Stimulated activated CD4-positive, alpha-beta T cell treated with anti-CD3 and anti-CD28 coated beads, TNF-alpha, amount 100 ng/mL, for 48 hours (primary cell): ENCODE measurements at places on chromosomes 13 and 19.

GRCh38 chr19:38020311-38020710 lies 113.3 kb downstream of the SIPA1L3 start:
- no peak for DNase-seq

GRCh38 chr19:55224038-55224665 lies 4.4 kb downstream of the TMEM86B start:
- no peak for DNase-seq

- no peak for DNase-seq
Observed at GRCh38 chr13:87259479-87260083, 411.6 kb upstream of the SLITRK5 start.

GRCh38 chr19:1856698-1857603 lies 6.4 kb downstream of the KLF16 start:
- no peak for DNase-seq

DNA sequence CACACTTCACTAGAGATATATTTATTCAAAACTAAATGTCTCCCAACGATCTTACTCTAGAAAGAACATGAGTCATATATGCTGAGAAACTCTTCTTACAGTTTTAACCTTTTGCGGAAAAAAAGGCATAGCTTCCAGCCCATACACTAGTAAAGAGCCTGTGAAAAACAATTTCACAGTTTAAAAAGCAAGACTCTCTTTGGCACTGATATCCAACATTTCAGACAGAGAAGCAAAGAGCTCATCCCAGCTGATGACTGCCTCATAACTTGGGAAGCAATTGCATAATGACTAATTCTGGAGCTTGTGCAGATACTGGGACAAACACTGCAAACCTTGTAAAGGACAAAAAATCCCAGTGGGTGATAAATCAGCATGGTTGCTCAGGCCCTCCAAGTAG lies 88.0 kb downstream of the ENOX1 start:
- no peak for DNase-seq
